Activated T-helper 1 cell treated with anti-CD3 and anti-CD28 coated beads, Interleukin-12 subunit alpha, Interleukin-12 subunit beta, Interleukin-2, Interleukin-4 antibody, amounts not matched to agents 30 ng/mL and 10 ng/mL and 1 ng/mL, durations not matched to agents 14 hours and 24 hours and 36 hours (primary cell): ENCODE measurements at places on chromosomes 5 and 9. TPM values are rescaled to one million over a fixed set of nuclear protein-coding genes. Genes with fewer than 3 reads are reported as not detected.
A peak's percentile ranks its signal among the peaks of the same experiment; 100 is the strongest.

DNA sequence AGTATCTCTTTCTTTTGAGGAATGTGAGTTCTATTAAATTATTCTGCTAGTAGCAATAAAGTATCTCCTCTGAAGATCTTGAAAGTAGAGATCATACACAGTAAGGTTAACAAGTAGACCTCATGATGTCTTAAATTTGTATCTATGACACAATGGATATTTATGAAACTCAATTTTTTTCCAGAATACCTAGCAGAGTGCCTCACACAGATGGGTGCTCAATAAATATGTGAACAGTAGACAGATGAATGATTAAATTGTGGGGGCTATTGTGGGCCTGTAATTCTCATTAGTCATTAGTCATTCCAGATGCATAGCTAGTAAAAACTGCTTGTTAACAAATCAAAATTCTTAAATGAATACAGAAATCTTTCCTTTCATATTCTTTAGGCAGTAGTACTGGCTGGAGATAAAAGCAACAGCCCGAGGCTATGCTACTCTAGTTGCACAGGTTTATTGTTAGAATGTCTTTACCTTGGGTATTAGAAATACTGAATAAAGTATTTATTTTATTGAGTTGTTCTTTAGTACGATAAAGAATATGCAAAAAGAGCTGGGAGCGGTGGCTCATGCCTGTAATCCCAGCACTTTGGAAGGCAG lies 22.0 kb downstream of the CHD1 start:
- peaks cover 61% of the 10 kb centered on the region for H3K4me1 ChIP-seq

- peaks cover 2% of the 10 kb centered on the region for H3K36me3 ChIP-seq
- peak; percentile 5 for DNase-seq
- no peak overlapping the region for H3K27ac ChIP-seq
- H3K4me3 ChIP-seq = peak overlapping the region; percentile 3
- H3K4me1 ChIP-seq = peaks cover 42% of the 10 kb centered on the region
Measured at GRCh38 chr9:76018235-76018634, 127.8 kb downstream of the PCSK5 start.

GRCh38 chr9:35903049-35903448 lies 3.0 kb upstream of the HRCT1 start:
- peak; percentile 22 for DNase-seq
- H3K27ac ChIP-seq = no peak overlapping the region
- peaks cover 5% of the 10 kb centered on the region for H3K4me1 ChIP-seq
- peaks cover 10% of the 10 kb centered on the region for H3K27me3 ChIP-seq

The FOXD4L4 gene
- 0.10 and 0.23 TPM in 2 replicates for total RNA-seq

The BAAT gene
- 0.08 TPM in 1 of 2 replicates, not detected in the other for total RNA-seq
